Activated CD4-positive, alpha-beta T cell treated with anti-CD3 and anti-CD28 coated beads, Interleukin-2, Interleukin-6, amounts not matched to agents 100 ng/mL and 50 ng/mL, durations not matched to agents 16 hours and 8 hours (primary cell): ENCODE measurements at places on chromosomes 11 and 22.

GRCh38 chr11:94909371-94909820 lies 64.0 kb downstream of the CWC15 start:
- no peak for DNase-seq

DNA sequence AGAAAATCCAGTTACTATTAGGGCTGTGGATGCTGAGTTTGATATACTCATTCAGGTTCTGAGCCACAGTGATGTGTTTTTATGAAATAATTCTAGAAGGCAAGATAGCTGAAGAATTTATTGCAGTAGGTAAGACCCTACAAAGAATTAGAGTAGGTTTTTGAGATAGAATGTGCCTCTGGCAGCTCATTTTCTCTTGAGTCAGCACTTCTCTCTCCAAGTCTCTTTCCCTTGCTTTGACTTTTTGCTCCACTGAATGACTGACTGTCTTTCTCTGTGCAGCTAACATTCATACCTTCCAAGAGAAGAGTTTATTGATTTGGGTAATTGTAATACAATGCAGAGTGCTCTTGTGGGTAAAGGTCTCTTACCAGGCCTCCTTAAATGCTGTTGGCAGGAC lies 48.0 kb upstream of the C11orf87 start:
- no peak for DNase-seq

- DNase-seq = no peak
Observed at GRCh38 chr11:119223856-119224255, 17.7 kb downstream of the CBL start.

DNA sequence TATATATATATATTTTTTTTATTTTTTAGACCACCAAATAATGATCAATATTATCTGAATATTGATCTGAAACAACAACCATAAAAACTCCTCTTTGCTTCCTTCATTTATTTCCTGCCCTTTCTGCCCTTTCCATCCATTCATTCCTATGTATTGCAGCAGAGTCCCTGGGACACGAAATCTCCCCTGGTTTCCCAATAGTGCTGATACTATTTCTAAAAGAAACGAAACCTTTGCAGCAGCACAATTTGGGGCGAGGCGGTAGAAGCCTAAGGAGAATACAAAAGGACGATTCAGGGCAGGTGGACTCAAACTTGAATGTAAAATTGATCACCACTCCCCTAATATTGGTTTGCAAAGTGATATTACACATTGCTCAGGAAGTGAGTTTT lies 16.9 kb upstream of the AMOTL1 start:
- no peak for DNase-seq

DNA sequence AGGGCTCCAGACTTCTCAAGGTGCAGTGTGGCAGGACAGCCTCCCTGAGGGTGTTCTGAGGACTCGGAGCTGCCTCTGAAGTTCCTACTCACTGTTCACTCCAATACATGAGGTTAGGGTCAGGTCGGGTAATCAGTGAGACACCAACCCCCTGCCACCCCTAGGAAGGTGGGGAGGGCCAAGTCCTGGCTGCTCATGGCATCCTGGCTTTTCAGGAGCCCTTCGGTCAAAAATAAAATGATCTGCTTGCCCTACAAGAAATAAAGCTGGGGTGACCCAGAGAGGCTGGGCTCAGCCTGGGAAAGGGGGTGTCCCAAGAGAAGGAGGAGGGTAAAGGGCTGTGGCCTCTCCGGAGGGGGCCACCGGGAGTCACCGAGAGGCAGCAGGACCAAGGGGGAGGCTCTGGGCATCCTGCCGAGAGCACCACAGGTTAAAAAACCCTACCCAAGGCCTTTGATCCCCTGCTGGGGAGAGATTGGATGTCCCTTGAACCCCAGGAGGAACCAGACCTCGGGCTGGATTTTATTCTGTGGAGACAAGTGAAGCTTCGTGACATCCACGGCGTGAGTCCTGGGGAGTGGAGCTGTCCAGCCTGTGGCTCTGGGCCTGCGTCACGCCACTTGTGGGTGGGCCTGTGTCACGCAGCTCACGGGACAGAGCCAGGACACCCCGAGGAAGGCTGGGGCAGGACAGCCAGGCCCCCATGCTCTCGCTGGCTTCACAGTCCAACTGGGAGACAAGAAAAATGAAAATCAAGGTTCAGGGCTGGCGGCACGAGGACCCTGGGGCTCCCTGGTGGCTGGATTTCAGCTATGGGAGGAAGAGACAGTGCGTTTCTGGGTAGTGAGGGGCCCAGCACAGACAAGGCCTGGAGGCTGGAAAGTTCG lies 102.2 kb upstream of the FGF3 start:
- DNase-seq = no peak

- DNase-seq = no peak
Observed at GRCh38 chr11:7531011-7531410, 17.2 kb downstream of the PPFIBP2 start.

DNA sequence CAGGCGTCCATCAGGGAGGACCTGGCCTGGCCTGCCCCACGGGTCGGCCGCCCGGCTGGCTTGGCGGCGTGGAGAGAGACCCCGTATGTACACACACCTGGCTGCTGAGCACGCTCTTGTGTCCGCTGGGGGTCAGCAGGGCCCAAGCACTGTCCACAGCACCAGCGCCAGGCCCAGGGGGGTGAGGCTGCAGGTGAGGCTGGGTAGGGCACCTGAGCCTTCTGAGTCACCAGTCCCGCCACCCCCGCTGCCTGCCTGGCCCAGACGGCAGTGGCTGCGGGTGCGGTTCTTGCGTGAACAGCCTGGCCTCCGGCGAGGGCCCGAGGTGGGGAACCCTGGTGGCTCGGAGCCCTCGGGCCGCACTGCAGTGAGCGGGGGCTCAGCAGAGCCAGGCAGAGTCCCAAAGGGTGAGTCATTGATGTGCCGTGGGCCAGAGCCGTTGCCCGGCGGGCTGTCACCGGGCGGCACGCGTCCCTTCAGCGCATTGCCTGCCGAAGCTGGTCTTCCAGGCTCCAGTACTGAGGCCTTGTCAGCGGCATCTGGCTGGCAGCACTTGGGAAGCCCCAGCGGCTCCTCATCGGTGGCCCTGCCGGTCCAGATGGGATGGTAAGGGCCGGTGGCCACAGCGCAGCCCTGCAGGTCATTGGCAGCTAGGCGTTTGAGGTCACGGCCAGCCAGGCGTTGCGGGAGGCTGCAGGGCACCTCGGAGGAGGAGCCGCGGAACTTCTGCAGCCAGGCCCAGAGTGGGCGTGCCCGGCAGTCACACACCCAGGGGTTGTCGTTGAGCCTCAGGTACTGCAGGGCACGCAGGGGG lies 26.3 kb downstream of the RTN4R start:
- no peak for DNase-seq

- DNase-seq = no peak
Observed at GRCh38 chr11:46947399-46948077, 11.0 kb downstream of the CSTPP1 start.

GRCh38 chr11:130314750-130315285 lies at the start of gene ZBTB44:
TSS of gene ZBTB44 (minus strand) at chr11:130314917. CDS start at chr11:130261873, 53,044 bp downstream.
- peak; percentile 93 for DNase-seq

DNA sequence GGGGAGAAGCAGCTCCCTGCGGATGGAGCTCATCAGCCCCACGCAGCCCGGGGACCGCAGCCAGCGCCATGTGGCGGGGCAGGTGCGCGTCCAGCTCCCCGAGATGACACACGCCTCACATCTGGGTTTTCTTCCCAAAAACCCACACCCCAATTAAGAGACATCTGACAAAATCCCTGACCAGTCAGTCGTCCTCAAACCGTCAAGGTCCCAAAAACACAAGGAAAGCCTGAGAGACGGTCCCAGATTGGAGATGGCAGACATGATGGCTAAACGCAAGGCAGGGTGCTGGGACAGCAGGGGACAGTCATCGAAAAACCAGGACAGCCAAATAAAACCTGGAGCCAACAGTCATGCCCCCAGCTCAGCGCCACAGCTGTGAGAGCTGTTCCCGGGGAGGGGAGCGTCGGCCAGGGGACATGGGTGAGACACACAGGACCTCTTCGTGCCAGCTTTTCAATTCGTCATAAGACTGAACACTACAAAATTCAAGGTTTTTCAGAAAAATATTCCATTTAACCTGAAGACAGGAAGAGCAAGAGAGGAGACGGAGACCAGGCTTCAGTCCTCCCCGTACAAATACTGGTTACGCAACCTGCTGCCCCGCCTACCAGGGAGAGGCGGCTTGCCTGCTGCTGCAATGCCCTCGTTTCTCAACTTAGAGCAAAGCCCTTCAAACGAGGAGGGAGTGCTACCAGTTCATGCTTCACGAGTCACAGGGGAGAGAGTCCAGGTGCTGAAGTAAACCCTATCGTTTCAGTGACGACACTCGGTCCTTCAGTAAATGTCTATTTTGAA lies 10.5 kb downstream of the TOLLIP start:
- DNase-seq = no peak

DNA sequence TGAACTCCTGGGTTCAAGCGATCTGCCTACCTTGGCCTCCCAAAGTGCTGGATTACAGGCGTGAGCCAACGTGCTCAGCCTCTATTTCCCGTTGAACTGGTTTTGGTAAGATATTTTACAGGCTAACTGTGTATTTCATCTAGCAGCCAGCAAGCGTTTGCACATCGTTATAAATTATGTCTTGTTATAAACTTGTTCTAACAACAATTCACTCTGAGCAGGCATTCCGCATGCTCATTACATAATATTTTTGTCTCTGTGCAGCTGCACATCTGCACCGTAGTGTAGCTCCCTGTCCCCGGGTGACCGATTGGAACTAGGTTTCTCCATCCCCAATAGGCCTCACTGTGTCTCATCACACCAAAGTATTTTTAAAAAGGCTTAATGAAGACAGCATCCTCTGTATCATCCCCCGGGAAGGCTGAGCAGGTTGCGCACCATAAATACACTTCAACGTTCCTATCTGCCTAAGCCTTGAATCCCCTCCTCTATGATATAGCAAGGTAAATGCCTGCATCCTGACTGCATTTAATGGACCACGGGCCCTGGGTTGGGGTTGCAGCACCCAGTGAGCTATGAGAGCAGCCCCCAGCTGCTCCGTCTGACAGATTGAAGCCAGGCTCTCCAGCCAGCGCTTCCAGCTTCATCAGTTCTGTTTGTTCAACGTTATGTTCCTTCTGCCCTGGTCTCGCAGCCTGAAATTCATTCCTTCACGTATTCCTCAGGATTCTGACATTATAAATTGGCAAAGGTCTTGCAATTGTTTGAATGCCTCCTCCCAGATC lies 47.7 kb downstream of the TST start:
- DNase-seq = no peak

DNA sequence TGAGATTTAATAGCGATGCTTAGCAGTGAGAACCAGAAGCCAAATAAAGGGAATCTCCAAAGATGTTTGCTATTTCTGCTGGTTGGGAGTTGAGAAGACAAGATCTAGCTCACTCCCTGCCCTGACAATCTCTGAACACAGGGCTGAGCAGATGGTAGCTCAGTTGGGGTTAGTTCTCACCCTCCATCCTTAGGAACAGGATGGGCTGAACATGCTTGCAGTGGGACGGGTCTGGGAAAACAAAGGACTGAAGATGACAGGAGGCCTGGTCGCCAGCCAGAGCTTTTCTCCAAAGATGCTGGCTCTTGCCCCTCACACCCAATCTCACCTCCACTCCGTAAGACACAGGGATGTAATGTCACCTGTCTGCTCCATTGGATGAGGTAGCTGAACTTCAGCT lies 72.7 kb downstream of the SC5D start:
- DNase-seq = no peak

DNA sequence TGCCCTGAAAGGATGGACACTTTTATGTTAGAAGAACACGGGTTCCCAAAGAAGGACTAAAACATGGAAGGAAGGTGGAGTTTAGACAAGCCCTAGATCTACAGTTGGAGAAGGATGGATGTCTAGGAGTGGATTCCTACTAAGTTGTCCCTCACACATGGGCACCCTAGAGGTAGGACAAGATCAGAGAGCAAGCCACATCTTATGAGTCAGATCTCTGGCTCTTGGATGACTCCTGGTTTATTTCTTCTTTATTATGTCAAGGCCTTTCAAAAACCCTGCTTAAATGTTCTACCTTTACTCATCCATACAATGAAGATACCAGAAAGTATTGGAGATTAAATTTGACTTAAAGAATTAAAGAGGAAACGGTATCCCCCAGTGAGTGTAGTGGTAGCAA lies 34.4 kb downstream of the PRCP start:
- DNase-seq = no peak

- no peak for DNase-seq
Observed at GRCh38 chr22:43922123-43922522, 1.5 kb upstream of the PNPLA3 start.

DNA sequence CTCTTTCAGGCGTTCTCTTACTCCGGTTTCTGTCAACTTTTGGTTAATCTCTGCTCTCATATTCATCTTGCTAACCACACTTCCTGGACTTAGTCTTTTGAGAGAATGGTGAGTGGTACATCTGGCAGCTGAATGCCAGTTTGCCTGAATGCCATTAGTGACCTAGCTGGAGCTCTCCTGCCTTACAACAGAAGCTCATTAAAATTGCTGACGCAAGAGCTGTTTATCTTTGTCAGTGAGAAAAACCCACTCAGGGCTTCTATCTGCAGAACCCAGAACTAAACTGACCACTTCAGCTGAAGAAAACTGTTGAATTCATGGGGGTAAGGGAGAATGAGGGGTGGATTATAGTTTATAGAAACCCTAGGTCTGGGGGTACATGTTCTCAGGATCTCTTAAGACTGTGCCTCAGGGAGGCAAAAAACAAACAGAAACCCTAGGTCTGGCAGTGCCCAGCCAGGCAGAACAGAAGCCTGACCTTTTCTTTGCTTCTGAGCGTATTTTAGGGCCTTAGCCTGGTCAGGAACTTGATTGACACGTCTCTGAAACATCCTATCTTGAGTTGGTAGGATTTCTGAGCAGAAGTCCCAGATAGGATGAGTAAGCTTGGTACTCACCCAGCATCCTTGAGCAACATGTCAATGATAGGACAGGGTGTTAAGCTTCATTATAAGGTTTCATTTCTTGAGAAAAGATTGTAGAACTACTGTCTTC lies 52.8 kb upstream of the YWHAH start:
- peak; percentile 8 for DNase-seq

- no peak for DNase-seq
Observed at GRCh38 chr11:134512061-134512460, 100.0 kb upstream of the B3GAT1 start.

DNA sequence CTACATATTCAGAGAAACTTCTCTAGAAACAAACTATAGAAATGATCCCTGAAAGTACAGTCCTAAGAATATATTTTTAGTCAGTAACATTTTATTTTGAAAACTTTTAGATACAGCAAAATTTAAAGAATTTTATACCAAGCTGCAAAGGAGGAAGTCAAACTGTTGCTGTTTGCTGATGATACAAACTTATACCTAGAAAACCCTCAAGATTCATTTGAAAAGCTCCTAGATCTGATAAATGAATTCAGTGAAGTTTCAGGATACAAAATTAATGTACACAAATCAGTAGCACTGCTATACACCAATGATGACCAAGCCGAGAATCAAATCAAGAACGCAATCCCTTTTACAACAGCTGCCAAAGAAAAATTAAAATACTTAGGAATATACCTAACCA lies 10.1 kb downstream of the ZBTB44 start:
- DNase-seq = peak; percentile 19
